ENCODE measurements at places on chromosomes 1 and 21. TPM values are rescaled to one million over a fixed set of nuclear protein-coding genes. Genes with fewer than 3 reads are reported as not detected.

DNA sequence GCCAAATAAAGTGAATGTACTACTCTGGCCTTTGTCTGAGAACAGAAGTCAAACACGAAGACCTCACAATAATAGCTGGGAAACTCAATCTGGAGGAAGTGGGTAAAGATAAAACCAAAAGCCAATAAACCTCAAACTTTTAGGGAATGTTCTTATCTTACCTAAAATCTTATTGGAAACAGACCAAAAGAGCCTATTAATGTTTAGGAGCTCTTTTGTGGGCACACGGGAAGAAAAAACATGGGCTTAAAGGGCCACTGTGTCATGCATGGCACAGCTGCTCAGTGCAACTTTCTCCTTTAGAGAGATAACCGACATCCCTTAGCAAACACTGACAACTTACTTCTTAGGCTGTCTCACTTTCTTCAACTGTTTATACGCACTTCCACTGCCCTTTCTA lies 16.1 kb downstream of the EIF2B3 start:
- H3K27me3 ChIP-seq = no peaks in the 10 kb centered on the region
- no peak for DNase-seq
- H3K4me1 ChIP-seq = peaks cover 12% of the 10 kb centered on the region
- H3K4me3 ChIP-seq = no peak overlapping the region
- no peaks in the 10 kb centered on the region for H3K36me3 ChIP-seq

DNA sequence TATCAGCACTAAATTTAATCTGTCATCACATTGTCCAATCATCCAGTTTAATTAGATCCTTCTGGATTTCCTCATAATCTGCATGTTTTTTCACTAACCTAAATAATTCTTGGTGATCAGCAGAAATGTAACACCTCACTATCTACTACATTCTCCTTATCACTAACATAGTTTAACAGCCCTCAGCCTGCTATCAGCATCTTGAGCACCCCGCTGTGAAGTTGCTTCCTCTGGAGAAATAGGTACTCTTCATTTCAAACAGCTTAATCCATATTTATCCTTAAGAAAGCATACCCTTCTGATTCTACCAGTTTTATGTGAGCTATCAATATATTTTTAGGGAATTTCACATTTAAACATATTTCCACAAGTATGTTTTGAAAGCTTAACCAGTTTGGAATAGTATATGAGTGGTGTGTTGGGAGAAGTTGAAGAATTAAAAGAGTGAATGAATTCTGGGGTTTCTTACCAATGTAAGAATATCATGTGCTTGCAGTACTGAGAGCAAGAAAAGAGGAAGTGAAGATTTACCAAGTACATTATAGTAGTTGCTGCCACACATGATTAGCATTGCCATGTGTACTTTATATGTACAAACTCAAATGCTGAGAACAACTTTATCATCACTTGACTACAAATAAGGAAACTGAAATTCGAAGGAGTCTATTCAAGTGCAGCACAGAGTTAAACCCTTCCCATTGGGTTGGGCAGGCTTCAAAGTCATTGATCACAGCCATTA lies 771.1 kb upstream of the ADGRL4 start:
- H3K27ac ChIP-seq = no peak overlapping the region
- no peaks in the 10 kb centered on the region for H3K27me3 ChIP-seq
- DNase-seq = no peak
- no peaks in the 10 kb centered on the region for H3K36me3 ChIP-seq
- no peak overlapping the region for H3K4me3 ChIP-seq
- no peaks in the 10 kb centered on the region for H3K4me1 ChIP-seq

DNA sequence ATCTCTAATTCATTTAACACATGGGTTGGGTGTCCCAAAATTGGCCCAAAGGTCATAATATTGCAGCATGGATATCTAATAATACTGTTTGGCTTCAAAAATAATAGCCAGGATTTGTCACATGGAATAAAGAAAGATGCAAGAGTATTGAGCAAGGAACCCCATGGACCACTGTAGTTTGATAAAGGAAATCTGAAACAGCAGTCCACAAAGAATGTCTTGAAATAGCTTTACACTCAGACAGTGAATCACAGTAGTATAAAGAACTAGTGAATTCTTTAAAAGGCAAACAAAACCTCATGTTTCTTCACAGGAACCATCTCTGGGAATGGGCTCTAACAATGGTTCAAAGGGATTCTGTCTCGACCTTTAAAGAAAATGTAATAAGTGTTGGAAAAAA lies 576.1 kb upstream of the ZRANB2 start:
- no peaks in the 10 kb centered on the region for H3K36me3 ChIP-seq
- no peak overlapping the region for H3K27ac ChIP-seq
- H3K27me3 ChIP-seq = no peaks in the 10 kb centered on the region
- H3K4me3 ChIP-seq = no peak overlapping the region
- DNase-seq = no peak

The TENT5C gene
- 6.9 TPM for total RNA-seq

The AGPAT3 gene
- total RNA-seq = 32.8 TPM

The PLPPR5 gene
- total RNA-seq = not detected

The FLG2 gene
- total RNA-seq = 2.6 TPM

Measured in thoracic aorta (tissue), 2 donors.